Astrocyte of the cerebellum (primary cell): ENCODE measurements at places on chromosomes 13 and 19.
A peak's percentile ranks its signal among the peaks of the same experiment; 100 is the strongest.

DNA sequence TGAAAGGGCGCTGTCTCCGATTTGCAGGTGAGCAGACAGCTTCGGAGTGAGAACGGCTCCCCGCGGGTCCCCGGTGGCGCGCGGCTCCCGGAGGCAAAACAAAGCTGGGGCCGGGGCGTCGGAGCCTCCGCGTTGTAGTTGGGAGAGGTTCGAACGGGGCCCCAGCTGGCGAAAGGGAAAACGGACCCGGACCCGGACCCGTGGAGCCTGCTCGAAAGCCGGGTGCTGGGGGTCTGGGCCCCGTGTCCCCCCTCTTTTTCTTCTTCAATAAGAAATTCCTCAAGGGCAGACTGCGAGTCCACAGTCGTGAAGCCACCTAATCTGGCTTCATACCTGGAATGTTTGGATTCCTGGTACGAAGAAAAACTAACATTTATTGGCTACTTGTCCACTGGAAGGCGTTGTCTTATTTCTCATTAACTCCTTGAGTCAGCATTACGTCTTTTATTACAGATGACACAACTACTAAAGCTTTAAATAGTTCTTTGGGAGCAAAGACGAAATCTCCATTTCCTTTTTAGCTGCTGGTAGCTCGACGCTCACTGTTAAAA is 632 bp upstream of the MTIF3 start:
- DNase-seq: no peak

DNA sequence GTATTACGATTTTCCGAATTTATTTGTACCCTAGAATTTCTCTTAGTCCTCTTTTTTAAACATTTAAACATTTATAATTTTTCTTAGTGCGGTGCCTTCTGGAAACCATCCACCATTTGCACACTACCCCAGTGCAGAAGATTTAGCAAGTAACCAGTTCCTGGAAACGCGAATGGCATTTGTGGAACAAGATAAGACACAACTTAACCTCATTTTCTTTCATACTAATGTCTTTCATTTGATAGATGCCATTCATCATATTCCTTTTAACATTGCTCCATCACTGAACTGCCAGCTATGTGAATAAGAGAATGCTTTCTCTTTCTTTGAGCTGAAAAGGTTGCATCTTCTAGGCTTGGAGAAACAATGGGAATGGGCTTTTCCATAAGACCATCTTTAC is 6.8 kb downstream of the FRY start:
- DNase-seq: no peak

- no peak for DNase-seq
Observed at GRCh38 chr13:35554972-35555623, 78.6 kb upstream of the MAB21L1 start.

- DNase-seq: no peak
Observed at GRCh38 chr19:11570039-11570462, 7.4 kb downstream of the ACP5 start.

- peak; percentile 9 for DNase-seq
Observed at GRCh38 chr13:96141032-96141431, 51.1 kb downstream of the HS6ST3 start.

GRCh38 chr13:94177041-94177440 is 302.4 kb downstream of the DCT start:
- DNase-seq: no peak

- no peak for DNase-seq
Observed at GRCh38 chr19:57434386-57435061, 601 bp upstream of the ZNF749 start.

DNA sequence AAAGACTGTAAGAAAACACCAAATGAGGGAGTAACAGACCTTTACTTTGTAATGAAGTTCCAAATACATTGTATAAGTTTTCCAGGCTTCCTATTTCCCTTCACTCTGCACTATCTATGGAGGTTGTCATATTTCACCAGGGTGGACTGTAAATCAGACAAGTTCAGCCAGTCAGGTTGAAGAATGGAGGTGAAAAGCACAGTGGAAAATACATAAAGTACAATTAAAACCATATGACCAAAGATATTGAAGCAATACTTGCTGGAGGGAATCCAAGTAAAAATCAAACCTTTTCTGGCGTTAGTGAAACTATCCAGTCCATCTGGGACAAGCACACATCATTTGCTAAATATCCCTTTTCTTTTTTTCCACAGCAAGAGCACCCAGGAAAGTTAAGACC is 3.2 kb downstream of the LHFPL6 start:
- no peak for DNase-seq

DNA sequence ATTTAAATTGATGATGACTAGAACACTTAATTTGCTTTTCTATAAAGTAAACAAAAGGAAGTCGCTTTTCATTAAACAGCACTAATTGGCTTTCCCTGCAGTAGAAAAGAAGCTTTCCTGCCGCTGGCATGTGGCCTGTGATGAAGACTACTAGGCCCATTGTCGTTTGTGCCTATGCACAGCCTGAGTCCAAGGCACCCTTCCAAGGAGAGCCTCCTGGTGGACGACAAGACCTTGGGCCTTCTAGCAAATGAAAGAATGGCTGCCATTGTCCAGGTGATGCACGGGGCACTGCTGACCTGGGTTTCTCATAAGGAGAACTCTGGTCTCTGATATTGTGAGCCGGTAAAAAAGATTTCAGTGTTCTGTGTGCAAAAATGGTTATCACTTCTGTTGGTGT is 233.0 kb downstream of the COL4A1 start:
- no peak for DNase-seq

DNA sequence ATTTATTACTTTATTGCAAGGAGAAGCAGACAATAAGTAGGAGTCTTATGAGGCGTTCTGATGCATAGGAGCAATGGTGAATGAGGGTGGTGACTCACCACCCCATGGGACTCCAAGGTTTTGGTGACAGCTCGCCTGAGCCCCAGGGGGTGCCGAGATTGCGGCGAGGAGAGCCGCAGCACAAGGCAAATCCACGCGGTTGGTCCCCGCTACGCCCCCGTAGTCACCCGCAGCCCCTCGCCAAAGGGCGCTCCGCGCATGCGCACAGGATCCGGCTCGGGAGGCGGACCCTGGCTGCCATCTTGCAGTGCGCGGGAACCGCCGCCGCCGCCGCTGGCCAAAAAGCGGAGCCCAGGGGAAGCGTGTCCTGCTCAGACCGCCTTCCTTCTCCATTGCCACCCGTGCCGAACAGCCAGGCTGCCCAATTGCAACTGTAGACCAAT is at the start of gene NAA16:
TSS of gene NAA16 (plus strand) at position 305 of the 443 bp plus-strand sequence. CDS start 262 bp downstream, outside the sequence.
- peak; percentile 75 for DNase-seq

- DNase-seq: no peak
Observed at GRCh38 chr13:70894258-70894657, 786.0 kb upstream of the KLHL1 start.
